ENCODE measurements at places on chromosomes 1 and 21.
A peak's percentile ranks its signal among the peaks of the same experiment; 100 is the strongest.

GRCh38 chr1:116735246-116735645 lies 19.0 kb upstream of the CD2 start:
- no peak for DNase-seq

- DNase-seq: peak; percentile 52
These were observed 471 bp upstream of the MTF2 start for GRCh38 chr1:93078638-93078985.

- DNase-seq: no peak
These were observed 159.8 kb upstream of the KCNJ6 start for GRCh38 chr21:38075833-38076587.

GRCh38 chr1:39609618-39610331 lies 29.7 kb downstream of the HEYL start:
- DNase-seq: no peak

DNA sequence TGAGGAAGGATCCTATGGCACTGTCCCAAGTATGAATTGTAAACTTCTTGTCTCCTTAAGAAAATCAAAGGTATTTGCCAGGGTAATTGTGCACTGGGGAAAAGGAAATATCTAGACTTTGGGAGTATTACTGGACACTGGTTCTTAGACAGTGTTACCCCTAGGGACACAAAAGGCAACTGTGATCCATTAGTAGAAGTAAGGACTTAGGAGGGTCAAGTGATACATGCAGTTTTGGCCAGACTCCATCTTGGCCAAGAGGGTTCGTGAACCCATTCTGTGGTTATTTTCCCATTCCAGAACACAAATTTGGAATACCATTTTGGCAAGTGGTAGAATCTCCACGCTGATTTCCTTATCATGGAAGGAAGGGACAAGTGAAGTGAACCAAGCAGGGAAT lies 98.1 kb downstream of the TM2D1 start:
- no peak for DNase-seq

GRCh38 chr1:88985032-88985431 lies 7.4 kb downstream of the KYAT3 start:
- no peak for DNase-seq

DNA sequence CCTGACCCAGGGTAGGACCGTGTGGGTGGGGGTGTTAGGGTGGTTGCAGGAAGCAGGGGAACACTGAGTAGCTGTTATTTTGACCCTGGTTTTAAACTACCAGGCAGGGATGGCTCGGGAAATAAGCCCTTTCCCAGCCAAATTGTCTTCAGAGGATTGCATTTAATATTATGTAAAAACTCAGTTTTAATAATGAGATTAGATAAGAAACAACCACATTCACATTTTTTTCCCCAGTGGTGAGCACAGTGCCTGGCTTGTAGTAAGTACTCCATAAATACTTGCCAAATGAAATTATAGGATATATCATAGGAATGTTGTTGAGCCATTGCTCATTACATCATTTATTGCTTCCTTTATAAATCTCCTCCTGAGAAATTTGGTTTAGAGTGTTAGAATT lies 3.1 kb upstream of the ACP6 start:
- DNase-seq: no peak

GRCh38 chr1:166083887-166084286 lies 82.9 kb downstream of the FAM78B start:
- DNase-seq: no peak

DNA sequence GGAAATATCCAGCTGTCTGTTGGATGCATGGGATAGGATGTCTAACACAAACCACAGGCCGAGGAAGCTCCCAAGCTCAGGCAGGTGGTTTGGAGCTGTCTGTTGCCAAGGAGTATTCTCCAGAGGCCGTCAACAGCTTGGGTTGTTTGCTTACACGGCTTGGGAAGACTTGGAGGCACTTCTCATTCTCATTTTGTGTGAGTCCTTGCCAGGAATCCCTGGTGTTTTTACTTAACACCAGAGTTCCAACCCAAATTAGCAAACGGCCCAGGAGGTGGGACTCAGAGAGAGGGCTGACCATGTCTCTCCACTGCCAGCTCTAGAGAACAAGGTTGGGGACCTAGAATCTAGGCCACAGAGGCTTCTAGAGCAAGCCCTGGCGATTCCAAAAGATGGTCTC lies 72.7 kb upstream of the FAM20B start:
- DNase-seq: no peak

- DNase-seq: no peak
These were observed 18.7 kb downstream of the SLC9A1 start for GRCh38 chr1:27136236-27136551.

DNA sequence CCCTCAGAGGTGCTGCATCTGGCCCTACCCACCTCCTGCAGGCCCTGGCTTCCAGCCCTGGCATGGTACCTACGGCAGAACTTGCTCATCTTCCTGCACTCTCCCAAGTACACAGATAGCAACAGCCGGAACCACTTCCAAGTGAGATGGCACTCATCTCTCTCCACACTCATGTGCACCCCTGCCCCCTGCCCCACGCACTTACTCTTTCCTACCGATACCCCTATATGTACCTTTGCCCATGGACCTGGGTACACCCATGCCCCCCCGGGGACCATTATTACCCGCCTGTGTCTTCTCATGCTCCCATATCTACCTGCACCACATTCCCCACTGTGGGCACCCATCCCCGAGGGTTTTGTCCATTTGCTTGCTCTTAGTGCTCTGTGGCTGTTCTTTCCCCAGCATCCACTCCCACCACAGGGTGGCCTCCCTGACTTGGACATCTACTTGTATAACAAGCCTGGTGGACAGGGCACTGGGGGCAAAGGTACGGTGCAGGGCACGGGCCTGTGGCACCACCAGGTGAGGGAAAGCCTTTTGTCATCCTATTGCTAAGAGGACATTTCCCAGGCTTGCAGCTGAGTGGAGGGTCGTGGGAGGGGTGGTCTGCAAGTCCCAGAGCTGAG lies 14.7 kb downstream of the HYI start:
- DNase-seq: no peak

DNA sequence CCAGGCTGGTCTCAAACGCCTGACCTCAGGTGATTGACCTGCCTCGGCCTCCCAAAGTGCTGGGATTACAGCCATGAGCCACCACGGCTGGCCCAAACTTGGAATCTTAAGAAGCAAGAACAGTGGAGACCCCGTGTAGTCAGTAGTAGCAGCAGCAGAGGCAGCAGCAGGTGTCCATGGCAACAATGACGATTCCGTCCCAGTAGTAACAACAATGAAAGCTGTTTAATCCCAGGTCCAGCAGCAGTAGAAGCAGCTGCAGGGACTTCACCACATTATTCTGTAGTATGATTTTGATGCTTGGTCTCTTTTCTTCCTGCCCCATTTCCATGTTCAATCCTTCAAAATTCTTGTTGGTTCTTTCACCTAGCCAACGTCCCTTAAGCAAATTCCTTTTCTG lies 69.6 kb upstream of the KCTD3 start:
- DNase-seq: no peak

DNA sequence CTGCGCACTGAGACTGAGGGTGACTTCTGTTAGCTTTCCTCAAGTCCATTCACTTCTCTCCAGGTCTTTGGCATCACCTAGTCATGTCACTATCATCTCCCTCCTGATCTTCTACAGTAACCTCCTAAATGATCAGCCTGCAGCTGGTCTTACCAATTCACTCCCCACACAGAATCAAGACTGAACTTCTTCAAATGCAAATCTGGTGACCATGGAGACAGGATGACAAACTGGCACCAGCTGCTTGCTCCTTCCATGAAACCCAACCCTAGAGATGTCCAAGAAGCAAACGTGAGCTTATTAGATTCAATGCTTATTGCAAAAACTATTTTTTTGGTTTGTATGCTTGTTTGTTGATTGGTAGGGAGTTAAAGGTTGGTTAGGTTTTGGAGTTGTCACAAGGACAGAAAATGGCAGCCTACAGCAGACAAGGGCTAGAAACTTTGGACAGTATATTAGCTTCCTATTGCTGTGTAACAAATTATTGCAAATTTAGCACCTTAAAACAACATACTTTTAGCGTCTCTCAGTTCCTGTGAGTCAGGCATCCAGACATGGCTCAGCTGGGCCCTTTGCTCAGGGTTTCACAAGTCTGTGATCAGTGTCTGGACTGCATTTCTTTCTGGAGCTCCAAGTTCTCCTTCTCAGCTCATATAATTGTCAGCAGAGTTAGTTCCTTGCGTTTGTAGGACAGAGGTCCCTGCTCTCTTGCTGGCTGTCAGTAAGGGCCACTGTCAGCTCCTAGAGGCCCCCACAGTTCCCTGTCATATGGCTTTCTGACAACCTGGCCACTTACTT lies 53.3 kb upstream of the GJA8 start:
- no peak for DNase-seq

DNA sequence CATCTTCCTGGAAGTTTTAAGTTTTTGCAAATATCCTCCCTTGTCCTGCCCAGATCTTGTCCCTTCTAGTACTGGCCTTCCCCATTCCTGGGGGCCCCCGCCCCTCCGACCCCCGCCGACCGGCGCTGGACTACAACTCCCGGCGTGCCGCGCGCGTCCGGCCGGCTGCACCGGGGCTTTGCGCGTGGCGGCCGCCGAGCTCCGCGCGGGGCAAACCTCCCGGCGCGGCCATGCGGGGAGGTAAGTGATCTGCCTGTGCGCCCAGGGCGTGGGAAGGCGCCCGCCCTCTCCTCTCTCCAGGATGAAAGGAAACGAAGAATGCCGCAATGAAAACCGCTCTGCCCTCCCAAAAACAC lies 3.2 kb upstream of the SAMD13 start:
- DNase-seq: peak; percentile 52

GRCh38 chr1:107692580-107693345 lies 272.2 kb downstream of the VAV3 start:
- DNase-seq: peak; percentile 56

GRCh38 chr1:71738256-71738655 lies 544.1 kb downstream of the NEGR1 start:
- DNase-seq: no peak

DNA sequence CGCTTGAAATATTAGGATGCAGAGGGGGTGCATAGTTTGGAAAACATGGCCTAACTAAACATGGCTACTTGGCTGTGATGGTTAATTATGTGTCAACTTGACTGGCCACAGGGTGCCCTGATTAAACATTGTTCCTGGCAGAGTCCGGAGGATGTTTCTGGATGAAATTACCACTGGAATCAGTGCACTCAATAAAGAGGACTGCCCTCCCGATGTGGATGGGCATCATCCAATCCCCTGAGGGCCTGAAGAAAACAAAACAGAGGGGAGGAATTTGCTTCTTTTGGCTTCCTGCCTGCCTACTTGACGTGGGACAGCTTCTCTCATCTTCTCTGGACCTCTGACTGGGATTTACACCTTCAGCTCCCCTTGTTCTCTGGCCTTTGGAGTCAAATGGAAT lies 79.1 kb upstream of the KCNE2 start:
- DNase-seq: no peak

DNA sequence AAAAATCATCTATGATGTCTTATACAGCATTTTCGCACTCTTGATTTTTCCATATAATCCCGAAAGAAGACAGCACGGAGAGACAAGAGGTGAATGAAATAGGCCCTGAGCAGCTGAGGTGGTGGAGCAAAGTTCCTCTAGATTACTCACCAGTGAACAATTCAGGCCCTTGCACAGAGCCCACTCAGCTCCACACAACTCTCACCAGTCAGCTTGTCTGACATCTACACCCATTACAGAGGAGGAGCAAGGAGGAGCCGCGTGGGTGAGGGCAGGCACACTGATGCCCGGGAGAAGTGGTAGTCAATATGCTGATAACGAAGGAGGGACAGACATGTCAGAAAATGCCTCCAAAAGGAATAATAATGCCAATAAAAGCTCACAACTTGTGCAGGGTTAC lies 59.9 kb downstream of the DNM3 start:
- no peak for DNase-seq

DNA sequence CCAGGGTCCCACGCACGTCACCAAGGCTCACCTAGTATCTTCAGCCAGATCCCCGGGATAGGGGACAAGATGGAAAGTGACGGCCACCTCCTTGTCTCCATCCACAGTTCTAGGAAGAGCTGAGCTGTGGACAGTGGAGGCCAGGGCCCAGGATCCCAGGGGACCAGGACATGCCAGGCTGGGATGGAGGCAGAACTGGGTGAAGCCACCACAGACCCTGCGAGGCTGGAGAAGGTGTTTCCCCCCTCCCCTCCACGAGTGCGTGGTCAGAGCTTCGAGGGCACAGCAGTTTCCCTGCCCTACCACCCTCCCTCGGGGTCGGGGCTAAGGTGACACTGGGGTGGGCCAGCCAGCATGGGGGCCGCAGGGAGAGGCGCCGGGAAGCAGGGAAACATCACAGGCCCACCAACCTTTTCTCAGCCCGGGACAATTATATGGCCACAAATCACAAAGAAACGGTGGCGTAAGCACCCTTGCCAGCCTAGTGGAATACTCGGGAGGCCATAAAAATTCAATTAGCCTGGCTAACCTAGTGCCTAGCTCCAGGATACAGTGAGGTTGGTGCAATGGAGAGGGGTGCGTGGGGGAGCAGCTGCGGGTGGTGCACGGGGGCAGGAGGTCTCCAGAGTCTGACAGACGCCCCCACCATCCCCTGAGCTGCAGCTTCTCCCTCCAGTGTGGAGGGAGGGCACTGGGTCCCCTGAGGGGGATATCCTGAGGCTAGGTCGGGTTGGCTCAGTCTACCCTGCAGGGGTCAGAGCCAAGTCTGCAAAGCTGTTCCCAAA lies 13.4 kb downstream of the DRAXIN start:
- no peak for DNase-seq

DNA sequence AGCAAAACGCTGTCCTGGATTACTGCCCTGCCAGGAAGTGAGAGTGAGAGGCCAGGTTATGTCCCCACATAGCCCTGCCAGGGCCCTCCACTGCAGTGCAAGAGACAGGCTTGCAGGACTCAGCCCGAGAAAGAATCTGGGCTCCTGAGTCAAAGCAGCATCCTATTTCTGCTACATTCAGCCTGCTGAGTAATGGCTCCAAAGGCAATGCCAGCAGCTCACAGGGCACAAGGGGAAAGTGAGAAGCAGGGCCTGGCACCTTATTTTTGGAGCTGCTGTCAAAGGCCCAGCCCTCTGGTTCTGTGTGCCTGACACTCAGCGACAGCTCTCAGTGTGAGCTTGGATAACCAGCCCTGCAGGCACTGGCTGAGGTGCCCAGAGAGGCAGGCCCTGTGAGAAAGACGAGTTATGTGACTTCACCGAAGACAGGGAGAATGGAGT lies 83.9 kb downstream of the DTL start:
- DNase-seq: no peak

GRCh38 chr1:154578058-154578418 lies 10.5 kb downstream of the CHRNB2 start:
- DNase-seq: no peak

DNA sequence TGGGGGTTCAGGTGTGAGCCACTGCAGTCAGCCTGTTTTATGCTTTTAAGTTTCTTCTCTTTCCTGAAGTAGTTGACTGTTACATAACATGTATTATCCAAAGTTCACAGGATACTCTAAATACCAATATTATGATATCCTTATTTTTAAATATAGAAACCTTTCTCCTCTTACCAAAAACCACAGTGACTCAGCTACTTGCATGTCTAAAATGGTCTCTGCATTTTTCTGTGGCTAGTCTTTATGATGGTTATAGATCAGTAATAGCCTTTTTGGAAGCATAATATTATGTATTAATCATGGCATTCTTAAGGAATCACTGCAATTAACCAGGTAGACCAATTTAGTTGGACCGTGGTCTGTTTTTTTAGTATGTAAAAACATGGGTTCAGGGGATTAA lies 210.8 kb upstream of the CACYBP start:
- DNase-seq: no peak
